ENCODE measurements at places on chromosomes 13 and 19.

GRCh38 chr13:20142023-20142926, 18.6 kb downstream of the GJA3 start:
- no peak for DNase-seq

- DNase-seq = no peak
Measured at GRCh38 chr13:51136276-51136980, 25.4 kb upstream of the C13orf42 start.

- no peak for DNase-seq
Measured at GRCh38 chr13:23081220-23081619, 99.6 kb upstream of the SGCG start.

- peak; percentile 14 for DNase-seq
Measured at GRCh38 chr13:23020246-23020843, 160.4 kb upstream of the SGCG start.

DNA sequence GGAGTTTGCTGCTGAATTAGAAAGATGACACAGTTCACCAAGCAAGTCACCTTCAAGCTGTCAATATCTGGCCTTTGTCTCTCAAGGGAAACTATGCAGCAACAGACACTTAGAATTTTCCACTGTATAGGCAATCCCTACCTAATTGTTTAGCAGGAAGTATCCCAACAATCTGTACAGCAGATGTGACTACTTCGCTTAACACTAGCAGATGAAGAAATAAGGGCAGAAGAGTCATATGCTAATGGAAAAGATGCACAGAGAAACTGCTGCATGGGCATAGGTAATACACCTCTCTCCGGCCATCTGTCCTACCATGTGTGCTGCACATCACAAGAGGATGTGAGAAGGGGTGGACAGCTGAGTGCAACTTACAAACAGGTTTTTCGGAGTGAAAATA, 851.2 kb downstream of the PCDH9 start:
- DNase-seq = no peak

GRCh38 chr19:3958836-3959765, 11.8 kb downstream of the DAPK3 start:
- DNase-seq = no peak

DNA sequence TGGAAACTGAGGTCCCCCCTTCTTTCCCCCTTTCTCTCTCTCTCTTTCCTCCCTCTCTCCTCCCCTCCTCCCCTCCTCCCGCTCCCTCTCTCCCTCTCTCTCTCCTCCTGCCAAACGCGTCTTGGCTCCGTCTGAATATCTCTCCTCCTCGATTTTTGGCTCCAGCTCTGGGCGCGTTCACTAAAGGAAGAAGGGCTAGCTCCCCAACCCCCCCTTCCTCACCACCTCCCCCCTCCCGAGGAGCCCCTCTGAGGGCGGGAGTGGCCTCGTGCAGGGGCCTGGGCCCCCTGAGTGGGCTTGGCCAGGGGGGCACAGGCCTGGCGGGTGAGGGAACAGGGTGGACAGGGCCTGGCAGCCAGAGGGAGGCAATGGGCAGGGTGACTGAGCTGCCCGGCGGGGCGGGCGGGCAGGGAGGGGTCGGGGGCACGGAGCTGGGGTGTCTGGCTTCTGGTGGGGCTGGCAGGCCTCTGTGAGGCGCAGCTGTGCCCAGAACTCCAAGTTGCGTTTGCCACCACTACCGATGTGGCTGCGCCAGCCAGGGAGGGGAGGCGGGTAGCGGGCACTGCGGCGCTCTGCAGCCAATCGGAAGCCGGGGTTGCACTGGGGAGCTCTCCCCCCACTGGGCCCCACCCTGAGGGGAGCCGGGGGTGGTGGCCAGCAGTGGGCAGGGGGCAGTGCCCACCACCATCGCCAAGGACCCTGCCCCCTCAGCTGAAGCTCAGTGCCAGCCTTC, 7.1 kb downstream of the NFIX start:
- no peak for DNase-seq

GRCh38 chr19:3687774-3688706, 12.2 kb downstream of the PIP5K1C start:
- DNase-seq = no peak

DNA sequence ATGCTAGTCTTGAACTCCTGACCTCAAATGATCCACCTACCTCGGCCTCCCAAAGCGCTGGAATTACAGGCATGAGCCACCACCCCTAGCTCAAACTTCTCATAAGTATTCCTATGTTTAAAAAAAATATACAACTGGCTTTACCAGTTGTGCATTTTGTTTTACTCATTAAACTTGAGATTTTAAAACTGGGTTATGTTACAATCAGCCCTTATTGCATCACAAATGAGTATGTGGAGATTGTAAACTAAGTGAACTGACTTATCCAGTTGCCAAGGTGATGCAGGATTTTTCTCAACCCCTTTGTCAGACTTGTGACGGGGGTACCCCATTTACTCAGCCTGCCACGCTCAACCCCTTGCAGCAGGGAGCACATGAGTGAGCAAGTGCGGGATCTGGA, 14.4 kb upstream of the GTF2F2 start:
- DNase-seq = no peak

DNA sequence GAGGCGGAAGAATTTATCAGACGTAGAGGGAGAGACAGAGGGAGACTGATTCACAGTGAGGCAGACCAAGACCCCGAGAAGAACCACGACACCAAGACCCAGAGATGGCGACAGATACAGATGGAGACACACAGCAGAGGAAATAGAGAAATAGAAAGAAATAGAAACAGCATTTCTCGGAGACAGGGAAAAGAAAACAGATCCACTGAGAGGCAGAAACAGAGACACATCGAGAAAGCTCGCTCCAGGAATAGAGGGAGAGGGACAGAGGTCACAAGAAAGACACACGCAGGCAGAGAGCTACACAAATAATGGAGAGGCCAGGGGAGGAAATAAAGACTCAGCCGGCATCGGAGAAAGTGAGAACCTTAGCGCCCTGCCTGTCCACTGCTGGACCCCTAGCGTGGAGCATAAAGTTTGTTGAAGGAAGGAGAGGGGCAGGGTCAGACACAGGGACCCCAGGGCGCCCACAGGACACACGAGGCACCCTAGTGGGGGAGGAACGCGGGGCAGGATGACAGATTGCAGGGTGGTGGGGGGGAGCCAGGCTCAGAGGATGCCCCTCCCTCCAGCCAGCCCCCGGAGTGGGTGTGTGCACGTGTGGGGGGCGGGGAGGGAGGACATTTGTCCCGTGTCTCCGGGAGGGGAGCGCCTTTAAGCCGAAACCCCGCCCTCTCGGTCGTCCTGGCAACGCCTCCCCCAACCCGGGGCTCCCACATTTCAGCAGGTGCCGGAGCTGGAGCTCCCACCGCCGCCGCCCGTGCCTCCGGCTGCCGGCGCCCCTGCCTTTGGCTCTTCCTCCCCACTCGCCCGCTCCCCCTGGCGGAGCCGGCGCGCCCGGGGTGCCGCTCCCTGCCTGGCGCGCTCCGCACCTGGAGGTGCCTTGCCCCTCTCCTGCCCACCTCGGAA, at the start of gene PRKCG:
Gene PRKCG (plus strand): TSS at position 716 of the 909 bp plus-strand sequence. CDS start 298 bp downstream, outside the sequence.
- DNase-seq = no peak

- DNase-seq = no peak
Measured at GRCh38 chr19:7914598-7915045, at the start of gene TGFBR3L. TGFBR3L (plus strand) TSS chr19:7914830.

- no peak for DNase-seq
Measured at GRCh38 chr13:40536443-40537113, 129.9 kb downstream of the FOXO1 start.

- DNase-seq = no peak
Measured at GRCh38 chr13:57212989-57213388, 46.0 kb downstream of the PRR20E start.

DNA sequence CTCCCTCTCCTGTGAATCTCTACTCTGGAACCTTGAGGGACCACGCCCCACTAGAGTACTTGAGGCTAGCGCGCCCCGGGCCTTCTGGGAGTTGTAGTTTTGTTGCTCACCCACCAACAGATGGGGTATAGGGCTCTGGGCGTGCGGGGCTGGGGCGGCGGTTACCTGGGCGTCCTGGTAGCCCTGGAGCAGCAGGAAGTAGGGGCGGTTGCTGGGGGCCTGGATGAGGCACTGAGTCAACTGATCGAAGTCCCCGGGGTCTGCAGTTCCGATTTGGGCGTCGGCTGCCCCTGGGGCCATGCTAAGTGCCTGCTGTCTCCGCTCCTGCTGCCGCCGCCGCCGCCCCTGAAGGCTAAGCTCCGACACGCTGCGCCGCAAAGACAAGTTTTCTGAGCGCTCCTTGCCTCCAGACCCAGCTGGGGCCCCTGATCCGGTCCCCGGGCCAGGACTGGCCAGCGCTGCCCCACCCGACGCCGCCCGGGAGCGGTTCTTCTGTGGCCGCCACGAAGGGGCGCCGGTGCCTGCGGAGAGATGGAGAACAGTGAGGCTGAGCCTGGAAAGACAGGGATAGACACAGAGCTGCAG, 5.3 kb downstream of the RASIP1 start:
- peak; percentile 87 for DNase-seq

GRCh38 chr13:91238036-91238435, 109.5 kb upstream of the MIR17HG start:
- no peak for DNase-seq

DNA sequence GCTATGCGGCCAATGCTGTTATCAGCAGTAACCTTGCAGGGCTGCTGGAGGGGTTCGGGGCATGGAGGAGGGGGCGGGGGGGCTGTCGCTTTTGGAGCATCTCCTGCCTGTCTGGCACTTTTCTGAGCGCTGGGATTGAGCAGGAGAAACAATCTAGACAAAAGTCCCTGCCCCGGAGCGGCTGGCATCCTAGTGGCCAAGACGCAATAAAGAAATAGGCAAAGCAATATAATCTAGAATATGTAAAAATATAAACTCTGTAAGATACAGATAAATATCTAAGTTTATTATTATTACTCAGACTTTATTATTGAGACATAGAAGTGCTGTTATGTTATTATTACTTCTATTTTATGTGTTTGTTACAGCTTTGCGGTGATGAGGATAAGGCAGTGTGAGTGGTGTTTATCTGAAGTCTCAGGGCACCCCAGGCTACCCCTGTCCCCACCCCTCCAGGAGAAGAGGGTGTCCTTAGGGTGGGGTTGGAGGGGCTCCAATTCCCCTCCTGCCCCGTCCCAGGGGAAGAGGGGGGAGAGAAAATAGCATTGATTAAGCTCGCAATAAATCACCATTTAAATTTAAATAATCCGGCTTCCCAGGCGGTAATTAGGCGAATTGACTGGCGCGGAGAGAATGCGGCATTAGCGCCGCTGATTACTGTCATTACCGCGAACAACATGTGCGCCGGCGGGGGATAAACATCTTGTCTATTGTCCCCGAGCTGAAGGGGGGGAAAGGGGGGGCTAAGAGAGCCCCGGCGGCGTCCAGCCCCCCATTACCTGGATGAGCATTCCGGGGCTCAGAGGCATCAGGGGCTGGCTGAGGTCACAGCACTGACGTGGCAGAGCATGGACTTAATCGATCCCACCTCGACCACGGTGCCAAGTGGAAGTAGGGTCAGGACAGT, 3.2 kb downstream of the NPAS1 start:
- DNase-seq = no peak

GRCh38 chr19:58557221-58558065, 968 bp downstream of the UBE2M start:
- no peak for DNase-seq

GRCh38 chr19:33416307-33417215, 43.1 kb downstream of the CEBPG start:
- DNase-seq = peak; percentile 72

- no peak for DNase-seq
Measured at GRCh38 chr19:38918526-38918925, 6.5 kb upstream of the CCER2 start.

DNA sequence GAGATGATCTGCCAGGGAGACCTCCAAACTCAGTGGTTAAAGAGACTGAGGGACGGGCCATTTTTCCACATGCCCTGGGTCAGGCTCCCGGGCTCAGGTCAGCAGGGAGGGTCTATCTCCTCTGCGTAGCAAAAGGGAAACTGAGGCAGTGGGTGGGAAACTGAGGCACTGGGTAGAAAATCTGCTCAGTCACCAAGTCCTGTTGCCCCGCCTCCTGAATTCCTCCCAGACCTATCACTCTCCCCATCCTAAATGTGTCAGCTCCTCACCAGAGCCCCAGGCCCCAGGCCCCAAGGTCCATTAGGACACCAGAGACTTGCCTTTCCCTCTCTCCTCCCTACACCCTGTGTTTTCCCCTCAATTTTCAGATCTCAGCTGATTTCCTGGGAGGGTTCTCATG, 2.4 kb downstream of the CD320 start:
- no peak for DNase-seq

- no peak for DNase-seq
Measured at GRCh38 chr19:10737722-10738121, 19.8 kb downstream of the DNM2 start.

DNA sequence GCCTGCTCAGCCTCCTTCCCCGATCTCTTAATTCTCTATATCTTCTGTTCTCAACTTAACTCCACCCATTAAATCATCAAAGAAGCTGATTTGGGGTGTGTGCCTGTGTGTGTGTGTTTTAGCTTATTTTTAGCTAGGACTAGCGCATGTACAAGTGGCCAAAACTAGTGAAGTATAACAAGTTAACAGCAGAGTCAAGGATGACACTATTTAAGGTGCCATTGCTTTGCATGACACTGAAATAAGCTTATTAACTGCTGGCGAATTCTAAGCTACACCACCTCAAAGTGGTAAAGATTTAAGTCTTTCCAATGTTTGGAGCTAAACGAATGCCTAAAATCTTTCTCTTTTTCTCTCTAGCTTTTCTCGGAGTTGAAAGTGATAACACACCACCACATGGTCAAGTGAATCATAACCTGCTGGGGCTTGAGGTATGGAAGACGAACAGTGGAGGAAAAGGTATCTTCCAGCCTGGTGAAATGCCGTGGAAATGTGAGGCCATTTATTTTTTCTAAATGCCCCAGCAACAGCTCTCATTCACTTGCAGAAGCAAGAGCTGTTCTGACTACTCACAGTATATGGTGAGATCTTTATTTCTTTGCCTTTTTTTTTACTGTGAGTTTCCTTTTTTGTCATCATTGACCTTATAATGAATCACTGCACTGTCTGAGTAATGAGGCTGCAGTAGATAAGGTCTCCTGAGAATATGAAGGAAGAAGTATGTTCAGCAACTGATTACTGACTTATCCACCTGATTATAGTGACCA, 570.3 kb downstream of the PCDH9 start:
- peak; percentile 8 for DNase-seq

DNA sequence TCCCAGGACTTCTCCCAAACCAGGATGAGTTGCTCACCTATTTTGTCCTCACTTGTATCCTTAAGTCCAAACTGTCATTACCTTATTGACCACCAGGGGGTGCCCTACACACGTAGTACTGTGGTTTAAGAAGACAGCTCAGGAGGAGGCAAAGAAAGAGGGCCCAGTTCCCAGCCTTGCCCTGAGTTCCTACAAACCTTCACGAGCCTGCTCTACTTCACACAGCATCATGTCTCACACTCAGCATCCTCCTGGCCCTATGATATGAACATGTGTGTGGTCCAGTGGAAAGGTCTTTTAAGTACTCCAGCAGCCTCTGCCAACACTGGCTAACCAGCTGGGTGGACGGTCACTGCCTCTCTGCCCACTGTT, 8.1 kb upstream of the ZNF784 start:
- peak; percentile 96 for DNase-seq

- no peak for DNase-seq
Measured at GRCh38 chr19:1924320-1924961, 16.5 kb upstream of the CSNK1G2 start.

GRCh38 chr13:24624801-24625231, 55.4 kb upstream of the ATP12A start:
- no peak for DNase-seq

GRCh38 chr19:12801466-12802266, at the start of the genes PRDX2 and THSD8:
PRDX2 (minus strand) TSS chr19:12801800; CDS start chr19:12801261, 539 bp downstream.
THSD8 (plus strand) TSS chr19:12802069; CDS start chr19:12802072, 3 bp downstream.
- DNase-seq = peak; percentile 95
